CD4-positive, alpha-beta T cell treated with Interleukin-6 at 100 ng/mL for 8 hours (primary cell): ENCODE measurements at places on chromosomes 3 and 15.

GRCh38 chr3:17638356-17638755, 104.1 kb downstream of the TBC1D5 start:
- DNase-seq = no peak

GRCh38 chr15:50321680-50322210, 33.3 kb downstream of the GABPB1 start:
- DNase-seq = no peak

DNA sequence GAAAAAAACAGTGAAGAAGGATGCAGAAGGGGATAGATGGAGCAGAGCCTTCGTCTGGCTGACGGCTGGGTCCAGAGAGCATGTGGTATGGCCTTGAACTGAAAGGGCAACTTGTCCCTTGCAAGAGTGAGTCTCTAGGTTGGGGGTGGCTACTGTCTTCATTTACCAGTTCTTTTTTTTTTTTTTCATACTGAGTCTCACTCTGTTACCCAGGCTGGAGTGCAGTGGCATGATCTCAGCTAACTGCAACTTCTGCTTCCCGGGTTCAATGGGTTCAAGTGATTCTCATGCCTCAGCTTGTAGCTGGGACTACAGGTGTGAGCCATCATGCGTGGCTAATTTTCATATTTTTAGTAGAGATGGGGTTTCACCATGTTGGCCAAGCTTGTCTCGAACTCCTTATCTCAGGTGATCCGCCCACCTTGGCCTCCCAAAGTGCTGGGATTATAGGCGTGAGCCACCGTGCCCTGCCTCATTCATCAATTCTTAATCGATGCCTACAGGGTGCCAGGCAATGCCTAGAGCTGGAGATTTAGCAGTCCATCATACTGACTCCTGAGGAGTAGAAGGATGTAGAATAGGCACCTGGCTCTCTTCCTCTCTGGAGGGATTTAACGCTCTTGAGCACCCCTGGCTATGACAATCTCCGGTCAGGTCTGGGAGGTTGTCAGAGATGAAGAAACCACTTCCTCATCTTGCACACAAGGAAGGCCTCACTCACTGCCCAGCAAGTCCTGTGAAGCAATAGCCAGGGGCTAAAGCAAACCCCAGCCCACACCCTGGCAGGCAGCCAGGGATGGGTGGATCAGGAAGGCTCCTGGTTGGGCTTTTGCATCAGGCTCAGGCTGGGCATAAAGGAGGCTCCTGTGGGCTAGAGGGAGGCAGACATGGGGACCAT, at the start of gene CAMP:
CAMP (plus strand) TSS at position 880 of the 898 bp plus-strand sequence; CDS start at position 897, 17 bp downstream.
- DNase-seq = no peak

GRCh38 chr15:26877831-26878230, 11.0 kb downstream of the GABRA5 start:
- no peak for DNase-seq

GRCh38 chr3:105700575-105700974, 168.2 kb downstream of the CBLB start:
- DNase-seq = no peak
